Neural crest cell (in vitro differentiated cells): ENCODE measurements at places on chromosomes 11 and 22. TPM values are rescaled to one million over a fixed set of nuclear protein-coding genes. Genes with fewer than 3 reads are reported as not detected.

NEFH gene
- 2.9 and 3.9 TPM in 2 replicates for total RNA-seq

- no peaks in the 10 kb centered on the region for H3K27me3 ChIP-seq
- peaks cover 7% of the 10 kb centered on the region for H3K4me1 ChIP-seq
- H3K4me3 ChIP-seq = no peak overlapping the region
- H3K27ac ChIP-seq = no peak overlapping the region
- no peaks in the 10 kb centered on the region for H3K36me3 ChIP-seq
Measured at GRCh38 chr11:28625532-28625931, 517.3 kb downstream of the METTL15 start.

DNA sequence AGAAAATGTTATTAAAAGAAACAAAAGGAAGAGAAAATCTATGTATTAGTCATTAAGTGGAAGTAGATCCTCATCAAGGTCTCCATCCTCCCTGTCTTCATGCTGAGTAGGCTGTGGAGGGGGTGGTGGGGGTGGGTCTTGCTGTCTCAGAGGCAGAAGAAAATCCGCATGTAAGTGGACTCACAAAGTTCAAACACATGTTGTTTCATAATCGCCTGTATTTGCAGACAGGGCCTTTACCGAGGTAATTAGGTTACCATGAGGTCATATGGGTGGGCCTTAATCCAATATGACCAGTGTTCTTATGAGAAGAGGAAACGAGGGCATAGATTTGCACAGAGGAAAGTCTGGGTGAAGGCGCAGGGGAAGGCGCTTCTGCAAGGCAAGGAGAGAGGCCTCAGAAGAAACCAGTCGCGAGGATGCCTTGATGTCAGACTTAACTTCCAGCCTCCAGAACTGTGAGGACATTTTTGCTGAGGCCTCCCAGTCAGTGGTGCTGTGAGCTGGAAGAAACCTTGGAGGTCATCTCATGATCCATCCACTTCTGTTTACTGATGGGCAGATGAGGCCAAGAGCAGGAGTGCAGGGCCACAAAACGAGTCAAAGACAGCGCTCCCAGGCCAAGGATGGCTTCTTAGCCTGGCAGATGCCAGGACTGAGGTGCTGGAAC lies 49.3 kb upstream of the THY1 start:
- peaks cover 13% of the 10 kb centered on the region for H3K27me3 ChIP-seq
- DNase-seq = no peak
- H3K27ac ChIP-seq = peak overlapping the region; percentile 19
- H3K4me1 ChIP-seq = peaks cover 13% of the 10 kb centered on the region
- peaks cover 5% of the 10 kb centered on the region for H3K36me3 ChIP-seq

DNA sequence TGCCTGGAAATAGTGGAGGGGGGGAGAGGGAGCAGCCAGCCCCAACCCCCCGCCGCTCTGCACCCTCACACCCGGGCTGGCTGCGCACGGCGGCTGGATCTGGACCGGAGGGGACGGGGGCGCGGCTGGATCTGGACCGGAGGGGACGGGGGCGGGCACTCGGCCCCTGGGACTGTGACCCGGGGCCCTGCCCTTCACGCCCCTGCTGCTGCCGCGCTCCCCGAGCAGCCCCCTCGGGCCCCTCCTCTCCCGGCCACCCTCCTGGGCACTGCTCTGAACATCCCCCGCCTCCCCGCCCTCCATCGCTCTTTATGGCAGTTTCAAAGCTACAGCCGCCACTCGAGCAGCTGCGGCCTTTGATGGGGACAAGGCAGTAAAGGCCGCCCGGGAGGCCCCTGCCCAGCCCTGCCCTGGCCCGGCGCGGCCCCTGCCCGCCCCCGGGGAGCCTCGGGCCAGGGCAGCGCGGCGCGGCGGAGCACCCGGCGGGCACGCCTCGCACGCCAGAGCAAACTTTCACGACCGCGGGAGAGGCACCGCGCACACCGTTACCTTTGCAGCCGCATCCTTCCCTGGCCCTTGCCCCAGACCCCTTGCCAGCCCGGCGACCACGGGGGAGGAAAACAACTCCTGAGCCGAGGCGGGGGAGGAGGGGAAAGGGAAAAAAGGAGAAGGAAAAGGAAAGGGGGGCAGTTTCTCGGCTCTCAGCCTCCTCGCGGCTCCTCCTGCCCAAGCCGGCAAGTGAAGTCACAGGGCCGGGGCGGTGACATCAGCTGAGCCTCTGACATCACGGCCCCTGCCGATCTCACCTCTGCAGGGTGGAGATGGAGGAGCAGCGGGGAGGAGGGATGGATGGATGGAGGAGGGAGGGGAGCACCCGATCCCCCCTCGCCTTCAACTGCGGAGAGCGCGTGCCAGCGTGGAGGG lies 13.1 kb upstream of the TCF20 start:
- H3K27ac ChIP-seq = peak overlapping the region; percentile 98
- peak; percentile 65 for DNase-seq
- H3K4me3 ChIP-seq = peak overlapping the region; percentile 75
- H3K4me1 ChIP-seq = peaks cover 20% of the 10 kb centered on the region
- H3K27me3 ChIP-seq = peaks cover 57% of the 10 kb centered on the region

ARHGAP8 gene
- total RNA-seq = 0.61 and 0.96 TPM in 2 replicates

GRCh38 chr22:19429950-19430889 lies 1.3 kb downstream of the HIRA start:
- H3K36me3 ChIP-seq = peaks cover 4% of the 10 kb centered on the region
- H3K27me3 ChIP-seq = no peaks in the 10 kb centered on the region
- peak overlapping the region; percentile 93 for H3K4me3 ChIP-seq

GRCh38 chr22:27966168-27967064 lies 47.4 kb upstream of the PITPNB start:
- H3K4me3 ChIP-seq = no peak overlapping the region
- peaks cover 16% of the 10 kb centered on the region for H3K4me1 ChIP-seq
- H3K36me3 ChIP-seq = peaks cover 25% of the 10 kb centered on the region
- no peak for DNase-seq
- H3K27me3 ChIP-seq = no peaks in the 10 kb centered on the region
- H3K27ac ChIP-seq = no peak overlapping the region

DNA sequence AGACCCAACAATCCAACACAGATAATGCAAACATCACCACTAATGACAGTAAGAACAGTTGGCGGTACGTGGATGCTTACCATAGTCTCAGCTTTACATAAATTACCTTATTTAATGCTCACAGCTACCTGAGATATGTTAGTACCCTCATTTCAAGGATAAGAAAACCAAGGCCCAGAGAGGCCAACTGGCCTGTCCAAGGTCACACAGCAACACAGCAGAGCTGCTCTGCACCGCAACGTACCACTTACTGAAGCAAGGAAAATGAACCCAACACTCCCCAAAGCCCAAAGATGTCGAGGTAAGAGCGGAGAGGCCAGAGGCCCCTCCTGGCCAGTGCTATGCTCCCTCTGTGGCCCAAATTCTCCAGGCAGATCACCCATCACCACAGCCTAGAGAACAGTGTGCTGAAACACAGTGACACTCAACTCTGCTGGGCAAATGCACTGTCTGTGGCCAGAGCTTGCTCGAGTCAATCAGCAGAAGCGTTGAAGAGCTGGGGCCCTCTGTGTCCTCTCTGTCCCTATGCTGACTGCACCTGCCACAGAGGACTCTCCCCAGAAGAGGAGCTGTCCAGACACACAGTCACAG lies 14.0 kb downstream of the SHANK2 start:
- DNase-seq = no peak
- H3K36me3 ChIP-seq = no peaks in the 10 kb centered on the region
- H3K4me1 ChIP-seq = peaks cover 21% of the 10 kb centered on the region
- H3K4me3 ChIP-seq = no peak overlapping the region
- H3K27ac ChIP-seq = no peak overlapping the region
- no peaks in the 10 kb centered on the region for H3K27me3 ChIP-seq

DNAJB7 gene
- total RNA-seq = not detected in 2 replicates

DNA sequence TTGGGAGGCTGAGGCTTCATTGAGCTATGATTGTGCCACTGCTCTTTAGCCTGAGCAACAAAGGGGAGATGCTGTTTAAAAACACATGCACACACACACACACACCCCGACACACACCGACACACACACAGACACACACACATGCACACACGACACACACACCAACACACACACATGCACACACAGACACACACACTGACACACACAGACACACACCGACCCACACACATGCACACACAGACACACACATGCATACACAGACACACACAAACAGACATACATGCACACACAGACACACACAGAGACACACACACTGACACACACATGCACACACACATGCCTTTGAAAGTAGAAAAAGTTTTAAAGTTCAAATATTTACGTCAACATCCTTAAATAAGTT lies 5.5 kb upstream of the LTO1 start:
- no peak for DNase-seq
- H3K4me1 ChIP-seq = no peaks in the 10 kb centered on the region
- H3K4me3 ChIP-seq = no peak overlapping the region
- no peak overlapping the region for H3K27ac ChIP-seq
- H3K27me3 ChIP-seq = peaks cover 19% of the 10 kb centered on the region
- no peaks in the 10 kb centered on the region for H3K36me3 ChIP-seq

SLC43A3 gene
- 52.9 and 53.7 TPM in 2 replicates for total RNA-seq
